Lung microvascular endothelial cell (primary cell): ENCODE measurements at places on chromosomes 1 and 21. TPM values are rescaled to one million over a fixed set of nuclear protein-coding genes. Genes with fewer than 3 reads are reported as not detected.

- no peak for DNase-seq
These were observed 345.8 kb downstream of the KIF26B start for GRCh38 chr1:245500546-245500945.

GRCh38 chr1:31434101-31434871, 21.3 kb downstream of the SERINC2 start:
- DNase-seq, result no peak

DNA sequence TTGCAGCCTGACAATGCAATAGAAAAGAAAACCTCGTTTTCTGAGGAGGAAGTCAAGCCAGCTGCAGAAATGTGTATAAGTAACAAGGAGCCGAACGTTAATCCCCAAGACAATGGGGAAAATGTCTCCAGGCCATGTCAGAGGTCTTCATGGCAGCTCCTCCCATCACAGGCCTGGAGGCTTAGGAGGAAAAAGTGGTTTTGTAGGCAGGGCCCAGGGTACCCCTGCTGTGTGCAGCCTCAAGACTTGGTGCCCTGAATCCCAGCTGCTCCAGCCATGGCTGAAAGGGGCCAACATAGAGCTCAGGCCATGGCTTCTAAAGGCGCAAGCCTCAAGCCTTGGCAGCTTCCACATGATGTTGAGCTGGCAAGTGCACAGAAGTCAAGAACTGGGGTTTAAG, 78.0 kb upstream of the HOOK1 start:
- DNase-seq, result no peak

DNA sequence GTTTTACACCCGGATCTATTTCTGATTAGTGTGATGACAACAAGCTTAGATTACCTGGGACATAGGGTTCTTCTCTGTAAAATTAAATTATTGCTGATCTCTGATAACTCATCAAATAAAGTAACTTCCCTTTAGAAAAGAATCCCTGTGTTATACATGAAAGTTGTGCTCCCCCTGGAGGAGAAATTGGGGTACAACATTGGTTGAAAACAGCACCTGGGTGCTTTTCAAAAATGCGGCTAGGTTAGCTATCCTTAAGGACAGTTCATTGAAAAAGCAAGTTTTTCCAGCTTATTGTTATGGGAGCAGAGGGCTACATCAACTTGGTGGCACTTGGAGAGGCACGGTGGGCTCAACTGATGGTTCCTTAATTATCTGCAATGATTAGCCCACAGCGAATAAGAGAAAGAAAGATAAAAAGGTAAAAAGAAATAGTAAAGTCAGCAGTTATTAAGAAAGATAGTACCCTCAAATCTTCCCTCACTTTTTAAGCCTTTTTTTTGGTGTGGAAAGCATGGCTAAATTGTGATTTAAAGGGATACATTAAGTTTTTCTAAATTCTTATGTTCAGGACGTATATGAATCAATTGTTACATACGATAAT, 97.8 kb downstream of the FMN2 start:
- DNase-seq, result peak; percentile 49

- DNase-seq, result peak; percentile 10
These were observed 996 bp upstream of the C1orf159 start for GRCh38 chr1:1116701-1117468.

GRCh38 chr1:52166996-52167753, 25.3 kb downstream of the ZFYVE9 start:
- DNase-seq, result no peak

GRCh38 chr1:169364948-169365347, 2.6 kb downstream of the NME7 start:
- DNase-seq, result no peak

- DNase-seq, result no peak
These were observed 1.0 kb downstream of the TEX38 start for GRCh38 chr1:46672696-46673095.

DNA sequence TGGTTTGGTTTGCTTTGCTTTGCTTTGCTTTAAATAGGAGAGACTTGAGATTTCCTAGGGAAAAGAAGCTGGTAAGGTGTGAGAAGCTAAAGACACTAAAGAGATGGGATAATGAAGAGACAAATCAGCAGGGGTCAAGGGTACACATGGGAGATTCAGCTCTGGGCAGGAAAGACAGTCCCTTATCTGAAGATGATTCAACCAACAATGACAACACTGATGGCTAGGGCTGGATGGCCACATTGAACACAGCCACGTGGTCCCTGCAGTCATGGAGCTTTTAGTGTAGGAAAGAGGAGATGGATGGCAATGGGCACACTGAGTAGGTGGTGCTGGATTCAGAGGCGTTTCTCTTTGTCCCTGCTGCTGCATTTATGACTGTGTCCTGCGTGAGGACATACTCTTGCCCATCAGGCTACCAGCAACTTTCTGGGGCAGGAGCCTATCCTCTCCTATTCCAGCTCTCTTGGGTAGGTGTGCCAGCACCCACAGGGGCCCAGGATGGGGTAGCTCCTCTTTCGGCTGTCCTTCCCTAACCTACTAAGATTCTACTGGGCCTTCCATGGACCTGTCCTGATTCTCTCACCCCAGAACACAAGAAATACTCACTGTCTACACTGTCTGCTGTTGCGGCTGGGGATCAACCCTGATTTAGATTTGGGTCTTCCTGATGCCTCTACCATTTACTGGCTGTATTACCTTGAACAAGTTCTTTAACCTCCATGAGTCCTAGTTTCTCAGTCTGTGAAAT, 1.4 kb upstream of the SHISA4 start:
- no peak for DNase-seq

GRCh38 chr1:170800812-170801211, 134.5 kb upstream of the MROH9 start:
- no peak for DNase-seq

DNA sequence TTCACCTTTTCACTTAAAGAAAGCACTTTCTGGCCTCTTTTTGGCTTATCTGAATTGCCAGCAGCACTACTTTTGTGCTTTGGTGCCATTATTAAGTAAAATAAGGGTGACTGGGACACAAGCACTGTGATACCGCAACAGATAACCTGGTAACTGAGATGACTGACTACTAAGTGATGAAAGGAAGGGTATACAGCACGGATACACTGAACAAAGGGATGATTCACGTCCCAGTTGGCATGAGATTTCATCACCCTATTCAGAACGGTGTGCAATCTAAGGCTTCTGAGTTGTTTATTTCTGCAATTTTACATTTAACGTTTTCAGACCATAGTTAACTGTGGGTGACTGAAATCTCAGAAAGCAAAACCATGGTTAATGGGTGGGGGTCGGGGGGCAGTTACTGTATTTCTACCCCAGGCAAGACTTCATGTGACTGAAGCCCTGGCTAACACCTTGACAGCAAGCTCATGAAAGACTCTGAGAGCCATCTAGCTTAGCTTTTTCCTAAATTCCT, 102.8 kb downstream of the CLIC6 start:
- peak; percentile 77 for DNase-seq

DNA sequence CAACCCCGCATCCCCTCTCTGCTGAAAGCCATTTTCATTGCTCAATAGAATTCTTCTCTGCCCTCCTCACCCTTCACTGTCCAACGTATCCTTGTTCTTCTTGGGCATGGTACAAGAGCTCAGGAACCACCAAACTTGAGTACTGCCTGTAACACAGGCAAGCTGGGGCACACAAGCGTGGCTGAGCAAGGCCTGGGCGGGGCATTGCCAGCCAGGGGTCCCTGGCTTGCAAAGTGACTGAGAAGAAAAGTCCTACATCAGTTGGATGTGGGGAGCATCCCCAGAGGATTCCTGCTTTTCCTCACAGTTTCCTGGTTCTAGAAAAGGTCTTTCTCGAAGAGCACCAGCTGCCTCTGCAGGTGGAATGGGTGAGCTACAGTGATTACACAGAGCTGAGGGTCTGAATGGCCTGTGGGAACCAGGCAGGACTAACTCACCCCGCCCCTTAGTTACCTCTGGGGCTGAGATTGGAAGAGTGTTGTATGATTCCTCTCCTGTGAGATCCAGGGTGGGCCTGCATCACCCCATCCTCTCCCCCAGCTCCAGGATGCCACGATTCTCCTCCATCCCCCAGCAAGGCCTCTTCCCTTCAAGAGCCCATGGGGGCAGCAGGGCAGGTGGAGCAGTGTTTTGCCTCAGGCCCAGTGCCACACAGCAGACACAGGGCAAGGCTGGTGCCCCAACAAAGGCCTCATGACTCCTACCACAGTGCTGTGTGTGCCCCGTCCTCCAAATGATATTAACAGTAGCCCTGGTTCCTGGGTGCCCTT, 121.9 kb downstream of the MATN1 start:
- no peak for DNase-seq

- peak; percentile 91 for DNase-seq
These were observed 2.5 kb downstream of the DISC1 start for GRCh38 chr1:231629132-231629531.

DNA sequence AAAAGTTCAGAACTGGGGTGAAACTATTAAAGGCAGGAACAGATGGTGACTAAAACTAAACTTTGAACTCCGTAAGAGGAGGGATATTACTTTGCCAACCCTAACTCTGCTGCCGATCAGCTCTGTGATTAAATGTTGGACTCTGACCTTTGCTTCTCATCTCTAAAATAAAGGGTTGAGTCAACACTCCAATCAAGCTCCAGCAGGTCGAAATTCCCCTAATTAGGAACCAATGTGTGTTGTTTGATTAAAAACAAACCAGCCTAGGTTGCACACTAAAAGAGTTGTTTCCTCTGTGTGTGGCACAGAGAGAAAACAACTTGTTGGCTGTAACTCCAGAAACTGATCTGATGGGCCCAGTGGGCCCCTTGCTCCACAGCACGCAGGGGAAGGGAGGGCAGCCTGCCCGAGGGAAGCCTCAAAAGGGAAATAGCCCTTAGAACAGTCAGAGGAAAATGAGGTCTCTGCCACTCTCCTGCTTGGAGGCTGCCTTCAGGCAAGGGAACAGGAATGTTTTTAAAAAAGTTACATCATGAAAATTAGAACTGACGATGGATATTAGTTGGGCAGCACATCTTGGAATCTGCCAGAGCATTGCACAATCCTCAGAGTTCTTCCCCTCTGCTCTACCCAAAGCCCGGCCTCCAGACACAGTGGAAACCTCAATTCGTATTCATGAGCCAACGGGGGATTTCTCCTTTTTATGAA, 69.3 kb downstream of the KCTD3 start:
- DNase-seq, result no peak

GRCh38 chr1:119542492-119542946, 35.5 kb downstream of the HSD3B1 start:
- no peak for DNase-seq

GRCh38 chr1:160862203-160863060, at the start of gene CD244:
Gene CD244 (minus strand): TSS chr1:160862887. CDS start chr1:160862677, 210 bp downstream.
- no peak for DNase-seq

- peak; percentile 40 for DNase-seq
These were observed 175.9 kb upstream of the NR5A2 start for GRCh38 chr1:199851439-199852140.

DNA sequence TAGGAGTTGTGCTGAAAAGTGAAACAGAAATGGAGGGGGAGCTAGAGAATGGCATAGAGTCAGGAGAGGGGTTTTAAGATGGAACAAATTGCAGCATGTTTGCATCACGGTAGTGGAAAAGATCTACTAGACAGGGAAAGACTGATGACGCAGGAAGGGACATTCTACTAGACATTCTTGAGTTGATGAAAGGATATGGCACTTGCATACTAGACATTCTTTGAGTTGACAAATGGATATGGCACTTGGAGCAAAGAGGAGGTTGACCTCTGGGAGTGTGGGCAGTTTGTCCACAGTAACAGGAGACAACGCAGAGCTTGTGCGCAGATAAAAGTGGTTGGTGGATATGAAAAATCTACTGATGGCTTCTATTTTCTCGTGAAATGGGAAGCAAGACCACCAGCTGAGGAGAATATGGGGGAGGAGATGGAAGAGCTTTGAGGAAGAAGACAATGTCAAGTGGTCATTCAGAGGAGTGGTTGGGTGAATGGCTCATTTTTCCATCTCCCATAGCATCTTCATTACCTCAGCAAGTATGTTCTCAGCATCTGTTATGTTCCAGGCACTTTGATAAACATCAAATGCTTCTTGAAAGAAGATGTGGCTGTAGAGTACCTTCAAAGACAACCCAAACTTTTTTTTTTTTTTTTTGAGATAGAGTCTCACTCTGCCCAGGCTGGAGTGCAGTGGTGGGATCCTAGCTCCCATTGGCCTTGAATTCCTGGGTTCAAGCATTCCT, 2.4 kb upstream of the CTPS1 start:
- DNase-seq, result peak; percentile 65

DNA sequence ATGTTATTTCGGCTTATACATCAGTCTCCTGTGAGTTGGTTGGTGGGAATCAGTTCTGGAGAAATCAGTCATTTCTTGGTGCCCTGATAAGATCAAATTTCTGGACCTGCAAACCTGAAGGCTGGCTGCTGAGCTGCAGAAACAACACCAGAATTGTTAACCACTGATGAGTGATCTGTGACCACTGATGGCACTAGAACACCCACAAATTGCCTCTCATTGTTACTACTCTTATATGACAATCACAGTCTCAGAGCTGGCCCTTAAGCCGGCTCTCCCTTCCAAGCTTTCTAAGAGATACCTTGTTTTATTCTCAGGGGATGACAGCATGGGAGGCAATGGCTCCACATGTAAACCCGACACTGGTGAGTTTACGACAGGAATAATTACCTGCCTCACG, 1.9 kb downstream of the C1orf162 start:
- no peak for DNase-seq

- DNase-seq, result no peak
These were observed 258.2 kb downstream of the PLPP3 start for GRCh38 chr1:56321150-56321490.

DNA sequence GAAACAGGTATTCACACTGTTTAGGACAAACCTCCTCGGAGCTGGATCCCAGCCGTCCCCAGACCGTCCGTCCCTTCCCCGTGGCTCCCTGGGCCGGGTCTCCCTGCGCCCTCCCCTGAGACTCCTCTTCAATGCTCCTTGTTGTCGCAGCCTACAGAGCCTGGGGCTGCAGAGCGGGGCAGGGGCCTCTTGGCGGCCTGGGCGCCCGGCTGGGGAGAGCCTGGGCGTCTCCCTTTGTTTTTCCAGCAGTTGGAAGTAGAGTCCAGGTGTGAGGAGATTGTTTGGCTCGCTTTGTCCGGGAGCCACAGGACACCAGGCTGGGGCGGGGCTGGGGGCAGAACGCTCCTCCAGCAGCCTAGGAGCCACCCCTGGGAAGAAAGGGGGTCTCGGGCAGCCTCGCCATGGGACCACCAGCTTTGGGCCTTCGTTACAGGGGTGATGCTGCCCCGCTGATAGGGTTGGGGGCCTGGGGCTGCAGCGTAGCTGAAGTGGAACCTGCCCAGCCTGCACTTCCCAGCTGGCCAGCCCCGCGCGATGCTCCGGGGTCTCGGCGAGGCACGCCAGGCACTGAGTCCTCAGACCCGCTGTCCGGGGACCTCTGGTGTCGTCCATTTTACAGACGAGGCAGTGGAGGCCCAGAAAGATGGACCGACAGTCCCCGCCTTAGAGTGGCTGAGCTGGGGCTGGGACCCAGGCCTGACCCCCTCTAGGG, 66.9 kb downstream of the PRDM16 start:
- DNase-seq, result no peak

DNA sequence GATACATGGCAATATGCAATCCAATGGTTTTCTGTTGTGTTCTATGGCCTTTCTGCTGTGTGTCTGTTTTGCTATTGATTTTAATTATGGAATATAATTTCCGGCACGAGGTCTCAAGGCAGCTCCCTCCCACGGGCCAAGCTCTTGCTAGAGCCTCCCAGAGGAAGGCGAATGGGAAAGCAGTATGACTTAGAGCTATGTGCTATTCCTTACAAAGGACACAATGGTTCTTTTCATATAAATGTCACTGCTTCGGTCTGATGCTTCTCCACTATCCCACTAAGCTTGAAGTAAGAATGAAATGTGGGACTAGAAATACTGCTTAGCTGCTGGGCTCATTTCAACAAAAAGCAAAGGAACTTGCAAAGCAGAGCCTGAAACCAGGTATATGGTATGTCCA, 322.2 kb upstream of the BEND5 start:
- DNase-seq, result no peak

The PROK1 gene
- total RNA-seq, result not detected in 2 replicates

The FCN3 gene
- not detected in 2 replicates for total RNA-seq

The CFAP141 gene
- total RNA-seq, result not detected in 2 replicates

The NR1I3 gene
- not detected in 2 replicates for total RNA-seq

The PEX11B gene
- total RNA-seq, result 24.8 and 31.9 TPM in 2 replicates
